ENCODE measurements at places on chromosomes 7 and 10. TPM values are rescaled to one million over a fixed set of nuclear protein-coding genes. Genes with fewer than 3 reads are reported as not detected.

FAM221A gene
- polyA plus RNA-seq = 9.4 TPM

- no peak for DNase-seq
Measured at GRCh38 chr10:7423521-7423920, 12.7 kb upstream of the SFMBT2 start.

- DNase-seq = no peak
Measured at GRCh38 chr10:14403881-14404623, 73.3 kb upstream of the FRMD4A start.

DNA sequence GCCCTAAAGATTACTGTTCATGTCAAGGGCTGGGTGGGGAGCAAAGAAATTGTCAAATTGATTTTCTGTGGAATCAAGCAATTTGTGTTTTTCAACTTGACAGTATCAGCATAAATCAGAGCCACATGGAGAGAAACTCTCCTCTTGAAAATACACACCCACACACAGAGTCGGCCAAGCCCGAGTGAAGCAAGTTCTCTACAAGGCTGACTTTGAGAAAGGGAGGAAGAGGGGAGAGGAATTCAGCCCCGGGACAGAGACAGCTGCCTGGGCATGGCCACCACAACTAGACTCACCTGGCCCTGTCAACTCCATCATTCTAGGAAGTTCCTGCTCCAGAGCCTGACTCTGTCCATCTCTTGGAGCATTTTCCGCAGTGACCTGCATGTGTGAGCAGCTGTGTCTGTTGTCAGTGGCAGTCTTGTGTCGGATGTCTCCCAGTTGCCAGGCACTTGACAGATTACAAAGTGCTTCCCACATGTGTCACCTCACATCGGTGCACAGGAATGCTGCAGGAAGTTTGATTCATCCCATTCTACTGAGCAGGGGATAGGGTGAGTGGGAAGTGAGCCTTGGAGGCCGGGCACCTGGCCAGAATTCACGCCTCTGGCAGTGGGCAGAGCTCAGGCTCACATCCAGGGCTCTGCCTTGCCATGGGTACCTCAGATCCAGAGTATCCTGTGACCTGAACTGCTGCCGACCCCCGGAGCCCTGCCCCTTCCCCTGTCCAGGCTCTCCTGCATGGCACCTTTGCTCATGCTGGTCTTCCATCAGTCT lies 37.9 kb downstream of the ADAM12 start:
- peak; percentile 2 for DNase-seq

- no peak for DNase-seq
Measured at GRCh38 chr10:7374795-7375194, 36.0 kb downstream of the SFMBT2 start.

CLEC2L gene
- not detected for polyA plus RNA-seq

GRCh38 chr7:142443216-142444010 lies 185.6 kb upstream of the PRSS58 start:
- DNase-seq = peak; percentile 50

STAG3 gene
- 0.29 TPM for polyA plus RNA-seq

- no peak for DNase-seq
Measured at GRCh38 chr7:47331179-47331565, 250.7 kb downstream of the TNS3 start.

RBM28 gene
- 11.6 TPM for polyA plus RNA-seq

WAPL gene
- polyA plus RNA-seq = 6.4 TPM

DNA sequence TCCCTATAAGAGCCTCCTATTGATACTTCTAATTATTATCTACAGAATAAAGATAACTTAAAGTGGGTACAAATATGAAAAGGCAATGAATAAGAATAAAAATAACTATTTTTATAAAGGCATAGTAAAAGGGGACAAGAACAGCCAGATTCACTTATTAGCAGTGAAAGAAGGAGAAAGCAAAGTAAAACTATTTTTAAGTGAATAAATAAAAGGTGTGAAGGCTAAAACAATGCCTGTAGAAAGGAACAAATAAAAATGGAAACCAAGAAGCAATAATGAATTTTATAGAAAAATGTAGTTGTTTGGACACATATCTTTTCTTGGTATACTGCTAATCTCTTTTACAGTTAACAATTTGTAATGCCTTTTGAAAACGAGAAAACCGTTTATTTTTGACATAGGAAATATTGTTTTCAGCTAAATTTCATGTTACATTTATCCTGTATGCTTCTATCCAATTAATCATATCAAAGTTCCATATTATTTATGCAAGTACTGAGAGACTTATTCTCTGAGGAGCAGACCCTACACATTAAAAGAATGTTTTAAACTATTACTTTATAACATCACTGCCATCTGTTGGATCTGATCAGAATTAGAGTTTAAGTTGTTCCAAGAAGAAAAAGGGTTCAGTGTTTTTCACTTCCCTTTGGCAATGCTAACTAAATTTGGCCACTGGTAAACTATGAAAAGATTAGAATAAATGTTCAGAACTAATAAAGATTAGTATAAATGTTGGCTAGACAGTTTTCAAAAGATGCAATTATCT lies 59.1 kb downstream of the ARMC3 start:
- peak; percentile 55 for DNase-seq

CXCL12 gene
- 0.35 TPM for polyA plus RNA-seq

DNA sequence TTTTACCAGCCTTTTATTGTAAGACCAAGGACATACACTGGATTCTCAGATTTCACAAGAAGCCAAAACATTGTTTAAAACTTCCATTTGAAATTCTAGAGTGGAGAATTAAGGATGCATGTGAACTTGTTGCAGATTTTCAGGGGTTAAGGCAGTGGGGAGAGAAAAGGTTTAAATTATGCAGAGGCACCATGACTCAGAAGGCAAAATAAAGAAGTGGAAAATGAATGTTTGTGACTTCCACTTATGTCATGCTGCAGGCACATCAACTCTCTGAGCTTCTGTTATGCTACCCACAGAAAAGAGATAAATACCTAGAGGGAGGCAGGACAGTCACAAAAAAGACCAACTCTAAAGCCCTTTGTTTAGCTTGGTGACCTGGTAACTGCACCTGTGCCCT lies 84.4 kb upstream of the BET1 start:
- DNase-seq = peak; percentile 26

TWIST1 gene
- polyA plus RNA-seq = not detected

GRCh38 chr7:98674461-98674860 lies 57.4 kb downstream of the NPTX2 start:
- DNase-seq = no peak

DNA sequence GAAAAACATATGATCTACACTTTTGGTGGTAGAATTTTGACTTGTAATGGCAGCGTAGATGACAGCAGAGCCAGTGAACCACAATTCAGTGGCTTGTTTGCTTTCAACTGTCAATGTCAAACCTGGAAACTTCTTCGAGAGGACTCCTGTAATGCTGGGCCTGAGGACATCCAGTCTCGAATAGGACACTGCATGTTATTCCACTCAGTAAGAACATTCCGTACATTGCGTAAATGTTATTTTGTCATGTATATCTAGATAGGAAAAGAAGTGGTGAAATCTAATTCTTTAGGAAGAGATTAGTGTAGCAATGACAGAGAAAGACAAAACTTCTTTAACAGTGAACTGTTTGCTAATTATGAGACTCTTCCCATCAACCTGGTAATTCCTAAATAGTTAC lies 112.9 kb downstream of the PODXL start:
- DNase-seq = no peak

GPR15LG gene
- polyA plus RNA-seq = not detected

DNA sequence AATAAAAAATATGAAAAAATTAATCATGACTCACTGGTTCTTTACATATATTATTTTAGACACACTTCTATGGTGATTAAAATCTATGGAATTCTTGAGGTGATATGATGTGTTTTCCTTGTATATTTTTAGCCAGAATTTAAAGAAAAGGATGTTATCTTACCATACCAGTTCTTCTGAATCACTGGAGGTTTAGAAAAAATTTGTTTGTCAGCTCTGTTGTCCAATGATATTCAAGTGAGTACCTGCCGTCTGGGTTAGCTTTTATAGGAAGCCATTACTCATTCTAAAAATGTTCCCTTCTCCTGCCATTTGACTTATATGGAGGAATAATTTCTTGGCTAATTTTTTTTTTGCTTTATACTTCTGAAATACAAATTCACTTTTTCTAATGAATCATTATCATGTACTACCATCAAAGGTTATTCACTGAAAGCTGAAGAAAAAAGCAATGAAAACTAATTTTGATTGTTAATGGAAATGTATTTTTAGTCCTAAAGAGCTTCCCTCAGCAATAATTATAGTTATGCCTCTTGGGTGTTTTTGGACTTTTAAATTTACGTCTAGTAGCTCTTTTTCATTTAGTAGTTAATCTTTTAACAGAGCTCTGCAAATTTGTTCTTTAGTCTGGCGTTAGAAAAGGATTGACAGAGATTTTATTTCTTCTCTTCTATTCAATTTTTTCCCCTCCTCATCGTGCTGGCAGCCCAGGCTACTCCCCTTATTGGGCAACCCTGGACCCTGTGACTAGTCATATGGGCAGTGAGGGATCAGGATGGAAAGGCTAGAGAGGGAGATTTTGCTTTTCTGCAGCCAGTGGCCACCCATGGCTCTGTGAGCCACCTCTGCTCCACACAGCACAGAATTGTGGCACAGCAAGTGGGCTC lies 434.2 kb downstream of the LRMDA start:
- DNase-seq = peak; percentile 6

TRAPPC14 gene
- 15.6 TPM for polyA plus RNA-seq

GRCh38 chr7:43914795-43915194 lies 8.4 kb upstream of the URGCP start:
- no peak for DNase-seq
